Retina (tissue), 1 donor: ENCODE measurements at places on chromosomes 5 and 9.
A peak's percentile ranks its signal among the peaks of the same experiment; 100 is the strongest.

DNA sequence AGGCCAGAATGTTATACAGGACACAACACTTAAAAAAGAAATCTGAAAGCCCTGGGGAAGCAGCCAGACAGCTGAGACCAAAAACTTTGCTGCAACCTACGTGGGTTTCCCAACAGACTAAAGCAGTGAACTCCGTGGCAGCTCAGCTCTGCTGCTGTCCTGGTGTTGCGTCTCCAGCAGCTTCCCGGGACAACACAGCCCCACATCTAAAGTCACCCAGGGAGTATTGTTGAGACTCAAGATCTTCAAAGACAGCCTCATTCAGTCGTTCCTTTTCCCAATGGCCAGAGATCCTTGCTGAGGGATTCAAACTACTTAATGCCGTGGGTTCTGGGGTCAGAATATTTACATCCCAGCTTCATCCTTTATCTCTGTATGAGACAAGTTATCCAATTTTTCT, 125.8 kb downstream of the MED10 start:
- no peak for DNase-seq

DNA sequence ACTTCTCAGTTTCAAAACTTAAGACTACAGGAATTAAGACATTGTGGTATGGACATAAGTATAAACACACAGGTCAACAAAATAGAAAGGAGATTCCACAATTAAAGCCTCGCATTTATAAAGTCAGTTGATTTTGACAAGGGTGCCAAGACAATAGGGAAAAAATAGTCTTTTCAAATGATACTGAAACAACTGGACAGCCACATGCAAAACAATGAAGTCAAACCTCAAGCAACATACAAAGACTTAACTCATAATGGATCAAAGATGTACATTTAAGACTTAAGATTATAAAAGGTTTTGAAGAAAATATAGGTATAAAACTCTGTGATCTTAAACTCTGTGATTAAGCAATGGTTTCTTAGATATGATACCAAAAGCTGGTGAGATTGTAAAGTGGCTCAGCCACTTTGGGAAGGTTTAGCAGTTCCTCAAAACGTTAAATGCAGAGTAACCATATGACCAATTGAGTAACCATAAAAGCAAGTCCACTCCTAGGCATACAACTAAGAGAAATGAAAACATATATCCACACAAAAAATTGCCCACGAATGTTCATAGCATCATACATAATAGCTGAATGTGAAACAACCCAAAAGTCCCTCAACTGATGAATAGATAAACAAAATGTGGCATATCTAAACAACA, 22.0 kb downstream of the HINT1 start:
- no peak for DNase-seq

DNA sequence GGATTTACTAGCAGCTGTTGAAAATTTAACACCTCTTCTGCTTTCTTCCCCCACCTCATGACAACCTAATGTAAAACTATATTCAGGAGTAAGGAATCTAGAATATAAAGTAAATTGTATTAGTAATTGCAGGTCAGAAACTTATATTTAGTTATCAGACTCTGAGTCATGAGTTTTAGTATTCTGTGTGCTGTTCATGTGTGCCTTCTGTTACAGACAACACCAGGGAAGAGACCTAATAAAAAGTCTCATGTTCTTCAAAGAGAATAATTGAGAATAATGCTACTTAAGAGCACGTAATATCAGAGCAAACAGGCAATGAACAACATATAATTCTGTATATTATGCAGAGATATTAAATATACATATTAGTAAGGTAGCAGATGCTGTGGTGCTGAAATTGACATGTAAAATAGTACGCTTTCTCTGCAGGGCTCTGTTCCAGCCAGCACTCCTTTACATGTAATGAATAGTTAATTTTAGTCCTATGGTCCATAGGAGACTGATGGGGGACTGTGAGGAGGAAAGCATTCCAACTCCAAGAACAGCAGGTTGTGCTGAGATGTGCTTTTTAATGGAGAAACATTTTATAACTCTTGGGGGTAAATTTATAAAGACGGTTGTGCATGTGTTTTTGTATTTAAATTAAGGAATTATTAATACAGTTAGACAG, 106.4 kb downstream of the ZSWIM6 start:
- no peak for DNase-seq

DNA sequence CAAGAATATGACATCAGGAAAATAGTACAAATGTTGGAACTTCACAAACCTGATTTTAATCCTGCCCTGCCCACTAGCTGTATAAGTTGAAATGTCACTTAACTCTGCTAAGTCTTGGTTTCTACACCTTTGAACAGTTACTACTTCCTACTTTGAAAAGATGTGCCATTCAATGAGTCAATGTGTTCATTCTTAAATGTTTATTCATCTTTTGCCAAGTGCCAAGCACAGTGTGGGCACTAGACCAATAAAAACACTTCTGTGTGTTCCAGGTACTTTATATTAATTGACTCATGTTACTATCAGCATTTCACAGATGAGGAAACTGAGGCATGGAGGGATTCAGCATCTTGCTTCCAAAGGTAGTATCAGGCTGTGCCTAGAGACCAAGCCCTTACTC, 12.8 kb downstream of the PDCL start:
- DNase-seq: no peak

- DNase-seq: no peak
Measured at GRCh38 chr5:74442466-74442865, 198.1 kb downstream of the ENC1 start.

DNA sequence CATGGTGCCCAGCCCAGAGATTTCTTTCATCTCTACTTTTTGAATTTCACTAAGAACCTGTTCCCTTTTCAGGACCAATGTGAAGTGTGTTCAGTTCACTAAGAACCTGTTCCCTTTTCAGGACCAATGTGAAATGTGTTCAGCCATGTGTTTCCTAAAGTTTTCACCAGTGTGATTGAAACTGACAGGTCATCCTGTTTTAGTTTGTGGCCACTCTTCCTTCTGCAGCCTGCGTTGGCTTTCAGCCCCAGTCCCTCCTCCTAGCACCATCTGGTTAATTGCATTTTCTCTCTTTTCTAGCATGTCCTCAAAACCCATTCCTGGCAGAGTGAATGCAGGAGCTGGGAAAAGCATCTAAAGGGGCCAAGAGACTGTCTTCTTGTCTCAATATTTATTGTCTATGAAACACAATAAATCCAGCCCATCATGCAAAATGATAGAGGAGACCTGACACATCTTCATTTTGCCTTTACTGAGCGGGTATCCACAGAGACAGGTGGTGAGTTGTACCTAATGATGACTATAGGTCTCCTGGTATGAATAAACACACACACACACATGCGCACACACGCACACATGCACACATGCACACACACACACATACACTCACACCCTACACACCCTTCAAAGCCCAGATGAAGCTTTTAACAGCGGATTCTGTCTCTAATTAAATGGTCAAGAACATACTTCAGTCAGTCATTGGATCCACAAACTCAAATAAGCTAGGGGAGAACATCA, 6.1 kb upstream of the PANK3 start:
- peak; percentile 46 for DNase-seq

GRCh38 chr9:90249094-90249493, 393.5 kb downstream of the DIRAS2 start:
- no peak for DNase-seq

GRCh38 chr9:27688954-27689353, 115.7 kb upstream of the C9orf72 start:
- DNase-seq: no peak

- DNase-seq: no peak
Measured at GRCh38 chr9:125902831-125903512, 155.8 kb downstream of the PBX3 start.

DNA sequence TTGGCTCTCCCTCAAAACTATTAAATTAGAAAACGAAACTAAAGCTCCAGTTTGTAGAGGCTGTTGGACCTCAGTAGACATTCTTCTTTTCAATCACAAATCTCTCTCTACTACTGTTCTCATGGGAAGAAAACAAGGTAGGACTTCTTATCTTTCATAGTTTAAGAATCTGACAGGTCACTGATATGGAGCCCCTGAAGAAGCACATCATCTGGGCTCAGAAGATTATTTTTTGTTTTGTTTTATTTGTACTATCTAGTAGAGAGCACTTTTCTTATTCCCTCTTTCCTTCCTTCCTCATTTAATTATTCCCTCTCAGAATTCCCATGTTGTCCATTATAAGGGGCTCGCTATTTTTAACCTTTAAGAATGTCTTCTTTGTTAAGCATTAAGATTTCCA, 26.3 kb downstream of the STARD4 start:
- no peak for DNase-seq

- peak; percentile 52 for DNase-seq
Measured at GRCh38 chr5:6576861-6577501, 55.9 kb downstream of the NSUN2 start.

DNA sequence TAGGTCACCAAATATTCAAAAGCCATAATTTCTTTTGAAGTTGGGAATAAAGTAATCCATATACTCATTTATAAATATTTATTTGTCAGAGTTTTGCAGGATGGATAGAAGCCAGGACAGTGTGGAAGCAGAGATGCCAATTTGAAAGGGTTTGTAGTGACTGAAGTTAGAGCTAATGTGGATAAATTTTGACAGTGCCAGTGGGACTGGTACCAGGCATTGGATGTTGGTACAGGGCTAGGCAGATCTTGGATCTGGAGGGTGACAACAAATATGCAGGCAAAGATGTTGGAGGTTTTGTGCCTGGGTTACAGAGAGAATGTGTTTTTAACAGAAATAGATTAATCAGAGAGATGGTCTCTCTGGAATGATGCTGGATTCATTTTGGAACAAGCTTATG, 135.6 kb downstream of the DMRTA1 start:
- no peak for DNase-seq

DNA sequence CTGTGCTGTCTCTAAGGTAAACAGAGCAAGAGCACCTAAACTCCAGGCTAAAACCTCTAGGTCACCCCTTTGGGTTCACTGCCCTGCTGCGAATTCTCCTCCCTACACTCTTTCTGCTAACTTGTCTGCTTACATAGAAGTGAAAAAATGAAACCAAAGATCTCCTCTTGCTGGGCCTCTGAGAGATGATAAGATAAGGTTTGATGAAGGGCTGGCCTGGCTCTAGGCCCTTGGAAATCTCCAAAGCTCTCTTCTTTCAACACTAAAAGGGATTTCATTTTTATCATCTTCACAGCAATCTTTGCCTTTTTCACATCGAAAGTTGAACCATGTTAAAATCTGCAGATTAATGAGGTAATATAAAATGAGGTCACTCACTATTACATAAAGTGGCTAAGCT, 450.8 kb upstream of the TLE4 start:
- DNase-seq: no peak

- DNase-seq: no peak
Measured at GRCh38 chr5:180387798-180388197, 34.7 kb upstream of the GFPT2 start.

DNA sequence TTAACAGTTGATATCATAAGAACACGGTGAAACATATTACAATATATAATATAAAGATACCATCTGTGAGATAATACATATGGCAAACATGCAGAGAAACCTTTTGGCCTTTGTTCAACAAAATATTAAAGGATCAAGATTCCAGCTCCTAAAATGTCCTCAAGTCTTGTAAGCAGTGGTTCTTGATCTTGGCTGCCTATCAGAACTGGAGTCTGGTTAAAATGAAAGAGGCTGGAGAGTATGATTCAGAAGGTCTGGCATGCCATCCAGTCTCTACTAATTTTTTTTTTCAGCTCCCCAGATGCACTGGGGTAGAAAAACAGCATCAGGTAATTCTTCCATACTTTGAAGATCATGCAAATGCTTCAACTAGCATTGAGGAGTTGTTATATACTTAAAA, 83.2 kb downstream of the TNC start:
- DNase-seq: no peak

GRCh38 chr5:108862211-108862610, 114.5 kb downstream of the FER start:
- no peak for DNase-seq

GRCh38 chr5:131377785-131378325, 114.0 kb downstream of the CDC42SE2 start:
- DNase-seq: no peak

DNA sequence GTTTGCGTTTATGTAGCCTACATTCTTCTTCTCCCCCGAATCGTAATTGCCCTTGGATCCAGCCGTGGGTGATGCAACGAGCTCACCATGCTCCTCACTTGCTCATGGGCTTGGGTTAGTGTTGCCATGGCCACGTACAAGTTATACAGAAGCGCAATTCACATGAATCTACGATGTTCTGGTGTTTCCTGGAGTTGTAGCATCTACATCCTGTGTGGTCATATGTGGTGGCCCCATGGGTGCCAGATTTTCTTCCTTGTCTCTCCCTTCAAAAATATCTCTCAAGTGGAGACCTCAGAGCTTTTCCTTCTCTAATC, 115.3 kb downstream of the TLE4 start:
- DNase-seq: no peak

GRCh38 chr5:107469485-107470294, 201.0 kb downstream of the EFNA5 start:
- no peak for DNase-seq
